ENCODE measurements at places on chromosomes 6 and 20.

DNA sequence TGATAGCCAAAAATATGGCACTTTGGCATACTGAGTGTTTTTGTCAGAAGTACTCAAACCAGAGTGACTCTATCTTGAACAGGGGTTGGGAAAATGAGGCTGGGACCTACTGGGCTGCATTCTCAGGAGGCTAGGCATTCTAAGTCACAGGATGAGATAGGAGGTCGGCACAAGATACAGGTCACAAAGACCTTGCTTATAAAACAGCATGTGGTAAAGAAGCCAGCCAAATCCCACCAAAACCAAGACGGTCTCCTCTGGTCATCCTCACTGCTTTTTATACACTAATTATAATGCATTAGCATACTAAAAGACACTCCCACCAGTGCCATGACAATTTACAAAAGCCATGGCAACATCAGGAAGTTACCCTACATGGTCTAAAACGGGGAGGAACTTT lies 985.1 kb downstream of the HACE1 start:
- DNase-seq, result no peak

- no peak for DNase-seq
Observed at GRCh38 chr6:163826629-163827028, 412.1 kb downstream of the QKI start.

DNA sequence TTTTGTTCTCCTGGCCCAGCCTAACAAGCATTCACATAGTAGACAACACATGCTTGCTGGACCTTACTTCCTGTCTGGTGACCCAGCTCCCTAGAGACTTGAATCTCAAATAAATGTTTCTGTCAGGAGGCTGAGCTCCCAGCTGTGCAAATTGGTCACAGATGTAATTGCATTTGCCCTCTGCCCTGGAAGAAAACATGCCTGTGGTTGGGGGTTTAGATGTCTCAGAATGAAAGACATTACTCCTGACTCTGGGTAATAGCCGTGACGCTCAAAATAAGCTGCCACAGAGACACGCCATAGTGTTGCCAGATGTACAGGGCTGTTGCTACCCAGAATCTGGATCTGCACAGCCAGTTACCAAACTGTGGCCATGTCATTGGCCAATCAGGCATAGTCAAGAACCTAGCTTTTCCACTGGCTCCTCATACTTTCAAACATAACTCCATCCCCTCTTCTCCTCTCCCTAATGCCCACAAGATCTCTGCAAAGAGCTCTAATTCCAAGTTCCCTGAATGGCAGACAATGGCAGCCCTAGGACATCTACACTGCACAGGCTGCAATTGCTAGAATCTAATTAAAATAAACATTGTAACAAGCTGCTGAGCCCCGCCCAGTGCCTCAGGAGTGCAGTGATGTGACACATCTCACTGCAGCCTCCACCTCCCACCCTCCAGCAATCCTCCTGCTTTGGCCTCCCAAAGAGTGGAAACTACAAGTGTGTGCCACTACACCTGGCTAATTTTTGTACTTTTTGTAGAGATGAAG lies 32.8 kb upstream of the GMPR start:
- DNase-seq, result no peak

GRCh38 chr6:53635322-53635721 lies 30.2 kb downstream of the KLHL31 start:
- DNase-seq, result no peak

DNA sequence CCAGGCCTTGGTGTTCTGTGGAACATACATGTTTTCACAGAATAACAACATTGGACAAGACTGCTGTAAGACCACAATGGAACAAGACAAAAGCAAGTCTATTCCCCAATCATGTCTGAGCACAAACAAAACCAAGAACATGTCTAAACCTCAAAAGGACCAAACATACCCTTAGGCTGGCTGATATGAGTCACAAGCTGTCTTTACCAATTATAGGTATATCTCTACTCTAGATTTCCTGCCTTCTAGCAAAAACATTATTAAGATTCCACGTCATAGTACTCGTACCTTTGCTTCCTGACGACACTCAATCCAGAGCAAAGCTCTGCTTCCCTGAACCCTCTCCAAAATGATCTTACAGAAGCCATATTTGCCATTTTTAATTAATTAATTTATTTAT lies 15.4 kb upstream of the L3MBTL1 start:
- no peak for DNase-seq

DNA sequence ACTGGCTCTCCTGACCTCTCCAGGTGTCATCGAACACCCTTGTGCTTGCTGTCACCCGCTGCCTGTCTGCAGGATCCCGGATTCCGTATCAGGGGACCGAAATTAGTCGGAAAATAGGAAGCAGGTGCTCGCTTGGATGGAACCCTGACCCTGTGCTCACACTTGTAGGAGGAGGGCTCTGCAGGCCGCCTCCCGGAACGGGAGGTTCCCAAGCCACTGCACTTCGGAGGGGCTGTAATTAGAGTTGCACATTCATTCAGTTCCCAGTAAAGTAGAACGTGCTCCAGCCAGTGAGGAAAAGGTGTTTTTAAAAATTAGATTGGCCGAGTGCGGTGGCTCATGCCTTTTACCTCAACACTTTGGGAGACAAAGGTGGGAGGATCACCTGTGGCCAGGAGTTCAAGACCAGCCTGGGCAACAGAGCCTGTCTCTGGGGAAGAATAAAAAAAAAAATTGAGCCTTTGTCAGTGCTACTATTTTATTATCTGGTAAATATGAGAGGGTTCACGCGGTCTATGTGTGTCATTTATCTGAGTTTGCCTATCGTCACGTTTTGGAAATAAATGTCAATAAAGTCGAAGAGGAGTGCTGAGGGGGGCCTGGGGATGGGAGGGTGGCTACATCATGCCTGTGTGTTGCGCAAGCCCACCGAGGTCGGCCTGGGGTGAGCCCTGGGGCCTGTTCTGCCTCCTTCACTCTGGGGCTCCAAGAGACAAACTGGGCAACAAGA lies 1.5 kb upstream of the GMEB2 start:
- no peak for DNase-seq

DNA sequence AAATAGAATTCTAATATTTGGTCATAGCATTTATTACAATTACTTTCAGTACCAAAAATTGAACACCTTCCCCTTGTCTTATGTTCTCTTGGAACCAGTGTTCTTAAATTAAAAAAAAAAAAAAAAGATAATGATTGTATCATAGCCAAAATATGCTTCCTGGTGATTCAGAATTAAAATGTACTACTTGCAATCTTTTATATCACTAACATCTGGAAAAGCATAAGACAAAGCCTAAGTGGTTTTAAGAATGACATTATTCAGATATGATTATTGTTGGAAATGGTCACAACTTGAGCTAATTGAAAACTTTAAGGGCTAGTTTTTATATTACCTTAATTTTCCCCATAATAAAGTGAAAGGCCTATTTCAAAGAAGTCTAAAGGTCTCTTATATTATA lies 493.3 kb upstream of the MARCKS start:
- DNase-seq, result no peak

GRCh38 chr6:53175027-53175426 lies 26.4 kb upstream of the GCM1 start:
- no peak for DNase-seq

DNA sequence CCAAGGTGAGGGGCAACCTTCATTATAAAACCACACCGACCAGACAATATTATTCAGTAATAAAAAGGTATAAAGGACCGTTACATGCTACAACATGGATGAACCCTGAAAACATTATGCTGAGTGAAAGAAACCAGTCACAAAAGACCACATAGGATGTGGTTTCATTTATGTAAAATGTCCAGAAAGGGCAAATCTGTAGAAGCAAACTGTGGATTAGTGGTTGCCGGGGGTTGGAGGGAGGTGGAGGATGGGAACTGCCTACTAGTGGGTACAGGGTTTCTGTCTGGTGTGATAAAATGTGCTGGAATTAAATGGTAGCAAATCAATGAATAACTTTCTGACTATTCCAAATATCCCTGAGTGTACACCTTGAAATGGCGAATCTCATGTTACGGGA lies 10.2 kb upstream of the PRND start:
- DNase-seq, result no peak

GRCh38 chr6:154593122-154593521 lies 82.6 kb upstream of the CNKSR3 start:
- no peak for DNase-seq
